ENCODE measurements at places on chromosomes 5 and 9. TPM values are rescaled to one million over a fixed set of nuclear protein-coding genes. Genes with fewer than 3 reads are reported as not detected.

The FOXI1 gene
- total RNA-seq = not detected

The CATSPER3 gene
- 0.17 TPM for total RNA-seq

The FAM151B gene
- total RNA-seq = 5.0 TPM

The PFN3 gene
- not detected for total RNA-seq

The TPM2 gene
- 967 TPM for total RNA-seq

The RNF183 gene
- total RNA-seq = not detected
